Regular cardiac myocyte (primary cell): ENCODE measurements at places on chromosomes 2 and 18. TPM values are rescaled to one million over a fixed set of nuclear protein-coding genes. Genes with fewer than 3 reads are reported as not detected.

NR4A2 gene
- 0.58 and 0.85 TPM in 2 replicates for total RNA-seq

ING5 gene
- 18.6 and 20.1 TPM in 2 replicates for total RNA-seq

MOGAT1 gene
- not detected in 2 replicates for total RNA-seq

PAX8 gene
- 0.38 and 1.1 TPM in 2 replicates for total RNA-seq

SLC16A14 gene
- 0.58 and 2.3 TPM in 2 replicates for total RNA-seq

E2F6 gene
- total RNA-seq, result 8.7 and 10.4 TPM in 2 replicates

DNAJC5G gene
- total RNA-seq, result not detected in 2 replicates

COX5B gene
- 270 and 373 TPM in 2 replicates for total RNA-seq

APCDD1 gene
- total RNA-seq, result 0.19 TPM in 1 of 2 replicates, not detected in the other

PLGLB1 gene
- total RNA-seq, result not detected in 2 replicates

TTC32 gene
- 4.2 and 7.0 TPM in 2 replicates for total RNA-seq
